ENCODE measurements at places on chromosomes 6 and 20. TPM values are rescaled to one million over a fixed set of nuclear protein-coding genes. Genes with fewer than 3 reads are reported as not detected.

- H3K27ac ChIP-seq, result no peak overlapping the region
- H3K36me3 ChIP-seq, result peaks cover 32% of the 10 kb centered on the region
- DNase-seq, result no peak
Measured at GRCh38 chr6:44309631-44310030, 3.5 kb downstream of the AARS2 start.

- H3K27me3 ChIP-seq, result no peaks in the 10 kb centered on the region
- H3K4me1 ChIP-seq, result peaks cover 10% of the 10 kb centered on the region
- peak overlapping the region; percentile 18 for H3K27ac ChIP-seq
- H3K4me3 ChIP-seq, result no peak overlapping the region
- H3K36me3 ChIP-seq, result no peaks in the 10 kb centered on the region
Measured at GRCh38 chr6:150830439-150831165, 34.9 kb upstream of the MTHFD1L start.

- peaks cover 26% of the 10 kb centered on the region for H3K4me1 ChIP-seq
- H3K27me3 ChIP-seq, result no peaks in the 10 kb centered on the region
- no peak overlapping the region for H3K4me3 ChIP-seq
- peak; percentile 57 for DNase-seq
Measured at GRCh38 chr6:149895833-149896271, 2.1 kb downstream of the RAET1E start.

- H3K4me1 ChIP-seq, result no peaks in the 10 kb centered on the region
- H3K4me3 ChIP-seq, result no peak overlapping the region
- DNase-seq, result peak; percentile 42
- no peaks in the 10 kb centered on the region for H3K36me3 ChIP-seq
Measured at GRCh38 chr6:140669321-140669720, 1294.9 kb upstream of the CITED2 start.

DNA sequence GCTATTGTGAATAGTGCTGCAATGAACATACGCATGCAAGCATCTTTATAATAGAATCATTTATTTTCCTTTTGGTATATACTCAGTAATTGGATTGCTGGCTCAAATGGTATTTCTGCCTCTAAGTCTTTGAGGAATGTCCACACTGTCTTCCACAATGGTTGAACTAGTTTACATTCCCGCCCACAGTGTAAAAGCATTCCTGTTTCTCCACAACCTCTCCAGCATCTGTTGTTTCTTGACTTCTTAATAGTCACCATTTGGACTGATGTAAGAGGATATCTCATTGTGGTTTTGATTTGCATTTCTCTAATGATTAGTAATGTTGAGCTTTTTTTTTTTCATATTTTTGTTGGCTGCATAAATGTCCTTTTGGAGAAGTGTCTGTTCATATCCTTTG lies 208.7 kb downstream of the PHF3 start:
- H3K4me1 ChIP-seq, result no peaks in the 10 kb centered on the region
- peak; percentile 83 for DNase-seq
- H3K4me3 ChIP-seq, result no peak overlapping the region
- no peaks in the 10 kb centered on the region for H3K36me3 ChIP-seq
- no peak overlapping the region for H3K27ac ChIP-seq
- H3K27me3 ChIP-seq, result no peaks in the 10 kb centered on the region

The CRYBG1 gene
- 1.4 TPM for total RNA-seq

DNA sequence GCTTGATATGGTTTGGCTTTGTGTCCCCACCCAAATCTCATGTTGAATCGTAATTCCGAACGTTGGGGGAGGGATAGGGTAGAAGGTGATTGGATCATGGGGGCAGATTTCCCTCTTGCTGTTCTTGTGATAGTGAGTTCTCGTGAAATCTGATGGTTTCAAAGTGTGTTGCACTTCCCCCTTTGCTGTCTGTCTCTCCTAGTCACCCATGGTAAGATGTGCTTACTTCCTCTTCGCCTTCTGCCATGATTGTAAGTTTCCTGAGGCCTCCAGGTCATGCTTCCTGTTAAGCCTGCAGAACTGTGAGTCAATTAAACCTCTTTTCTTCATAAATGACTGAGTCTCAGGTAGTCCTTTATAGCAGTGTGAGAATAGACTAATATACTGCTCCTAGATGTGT lies 19.9 kb downstream of the PFDN4 start:
- H3K4me3 ChIP-seq, result no peak overlapping the region
- no peak for DNase-seq
- no peaks in the 10 kb centered on the region for H3K36me3 ChIP-seq
- H3K27ac ChIP-seq, result no peak overlapping the region
- no peaks in the 10 kb centered on the region for H3K4me1 ChIP-seq
- H3K27me3 ChIP-seq, result no peaks in the 10 kb centered on the region

- H3K4me3 ChIP-seq, result no peak overlapping the region
- no peaks in the 10 kb centered on the region for H3K27me3 ChIP-seq
- no peak overlapping the region for H3K27ac ChIP-seq
- peaks cover 38% of the 10 kb centered on the region for H3K4me1 ChIP-seq
- peaks cover 11% of the 10 kb centered on the region for H3K36me3 ChIP-seq
Measured at GRCh38 chr6:137870744-137871247, 3.7 kb downstream of the TNFAIP3 start.

DNA sequence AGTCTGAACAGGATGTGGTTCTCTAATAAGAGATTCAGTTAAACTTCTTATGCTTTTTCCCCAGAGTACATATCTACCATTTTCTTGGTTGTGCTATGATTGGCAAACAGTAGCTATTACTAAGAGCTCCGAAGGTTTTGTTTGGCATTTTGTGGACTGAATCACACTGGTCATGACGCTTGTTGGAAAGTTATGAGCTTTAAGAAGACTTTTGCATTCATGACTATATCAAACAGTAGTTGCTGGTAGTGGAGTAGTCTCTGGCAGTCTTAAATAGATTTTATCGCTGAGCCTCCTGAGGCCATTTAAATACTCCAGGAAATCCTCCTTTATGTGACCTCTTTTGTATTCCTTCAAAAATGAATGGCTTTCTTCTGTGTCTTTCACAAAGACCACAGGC lies 40.8 kb downstream of the CCDC170 start:
- peaks cover 4% of the 10 kb centered on the region for H3K4me1 ChIP-seq
- H3K4me3 ChIP-seq, result no peak overlapping the region
- peak; percentile 92 for DNase-seq

The MRPL2 gene
- total RNA-seq, result 47.4 TPM

- peaks cover 13% of the 10 kb centered on the region for H3K4me1 ChIP-seq
- H3K36me3 ChIP-seq, result no peaks in the 10 kb centered on the region
- no peaks in the 10 kb centered on the region for H3K27me3 ChIP-seq
- peak overlapping the region; percentile 38 for H3K27ac ChIP-seq
- DNase-seq, result no peak
- no peak overlapping the region for H3K4me3 ChIP-seq
Measured at GRCh38 chr6:163813979-163814493, 399.5 kb downstream of the QKI start.

DNA sequence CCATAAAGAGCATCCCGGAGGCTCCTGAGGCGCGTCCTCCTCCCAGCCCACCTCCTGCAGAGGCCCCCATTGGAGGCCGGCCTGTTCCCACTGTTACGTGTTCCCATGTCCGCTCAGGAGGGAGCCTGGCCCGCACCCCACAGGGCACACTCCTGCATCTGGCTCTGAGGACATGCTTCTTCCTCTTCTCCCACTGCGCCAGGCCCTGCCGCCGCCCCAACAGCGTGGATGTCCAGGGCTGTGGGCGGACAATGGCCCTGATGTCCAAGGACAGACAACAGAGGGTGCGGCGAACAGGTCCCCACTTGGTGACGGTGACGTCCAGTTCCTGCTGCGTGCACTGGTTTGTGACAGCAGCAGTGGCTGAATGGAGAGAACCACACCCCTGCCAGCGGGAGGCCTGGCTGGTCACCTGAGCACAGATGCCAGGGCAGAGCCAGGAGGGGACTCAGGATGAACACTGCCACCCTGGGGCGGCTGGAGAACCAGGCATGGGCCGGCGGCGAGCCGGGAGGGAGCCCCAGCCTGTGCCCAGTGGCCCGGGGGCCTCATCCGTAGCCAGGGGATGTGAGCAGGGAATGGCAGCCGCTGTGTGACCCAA lies 26.6 kb downstream of the FRMD1 start:
- no peaks in the 10 kb centered on the region for H3K4me1 ChIP-seq
- H3K36me3 ChIP-seq, result no peaks in the 10 kb centered on the region
- DNase-seq, result no peak
- no peak overlapping the region for H3K27ac ChIP-seq

The UBE2J1 gene
- total RNA-seq, result 78.8 TPM

The NMBR gene
- total RNA-seq, result not detected

The VSTM2L gene
- 17.7 TPM for total RNA-seq

DNA sequence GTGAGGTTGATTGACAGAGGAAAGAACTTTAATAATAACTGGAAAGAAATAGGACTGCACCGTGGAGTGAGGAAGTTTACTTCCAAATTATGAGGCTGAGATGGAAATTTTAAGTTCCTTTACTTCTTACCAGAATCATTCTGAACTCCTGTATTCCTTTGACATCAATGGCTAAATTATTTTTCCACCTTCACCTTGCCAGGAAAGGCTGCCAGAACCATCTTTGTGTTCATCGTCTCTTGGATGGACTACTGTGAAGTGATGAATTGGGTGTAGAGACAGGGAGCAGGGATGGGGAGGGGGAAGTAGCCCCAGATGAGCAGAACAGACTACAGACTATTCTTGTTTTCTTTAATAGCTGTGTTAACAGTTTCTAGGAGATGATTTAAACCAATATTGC lies 102.1 kb upstream of the CEP162 start:
- no peaks in the 10 kb centered on the region for H3K4me1 ChIP-seq
- no peaks in the 10 kb centered on the region for H3K27me3 ChIP-seq
- no peaks in the 10 kb centered on the region for H3K36me3 ChIP-seq
- H3K4me3 ChIP-seq, result no peak overlapping the region
- DNase-seq, result no peak
- H3K27ac ChIP-seq, result no peak overlapping the region

The TREML1 gene
- not detected for total RNA-seq

The PRKN gene
- 1.5 TPM for total RNA-seq

The SLC22A16 gene
- total RNA-seq, result not detected

DNA sequence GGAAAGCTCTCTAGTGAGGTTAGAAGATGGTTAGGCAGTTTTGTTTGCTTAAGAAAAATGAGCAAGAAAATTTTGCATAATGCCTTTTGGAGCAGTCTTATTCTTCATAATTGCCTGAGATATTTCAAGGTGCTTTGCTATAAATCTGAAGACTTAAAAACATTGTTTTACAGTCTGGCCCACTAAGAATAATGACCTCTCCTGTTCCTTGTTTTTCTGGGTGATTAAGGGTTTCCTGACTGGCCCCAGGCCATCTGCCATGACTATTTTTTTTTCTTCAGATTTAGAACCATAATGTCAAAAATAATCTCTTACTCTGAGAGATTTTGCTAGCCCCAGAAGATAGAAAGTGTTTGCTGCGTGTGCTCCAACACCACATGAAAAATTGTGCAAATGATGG lies 72.3 kb upstream of the CENPW start:
- H3K27ac ChIP-seq, result no peak overlapping the region
- H3K4me1 ChIP-seq, result no peaks in the 10 kb centered on the region
- no peak overlapping the region for H3K4me3 ChIP-seq
- peak; percentile 8 for DNase-seq

The KCNK17 gene
- not detected for total RNA-seq

The PNPLA1 gene
- total RNA-seq, result not detected

- H3K4me1 ChIP-seq, result no peaks in the 10 kb centered on the region
- no peak for DNase-seq
- no peaks in the 10 kb centered on the region for H3K36me3 ChIP-seq
- H3K27me3 ChIP-seq, result no peaks in the 10 kb centered on the region
Measured at GRCh38 chr6:146071781-146072180, 42.9 kb downstream of the GRM1 start.

- no peaks in the 10 kb centered on the region for H3K36me3 ChIP-seq
- no peak for DNase-seq
- H3K27me3 ChIP-seq, result no peaks in the 10 kb centered on the region
Measured at GRCh38 chr6:113146878-113147277, 710.3 kb upstream of the MARCKS start.

DNA sequence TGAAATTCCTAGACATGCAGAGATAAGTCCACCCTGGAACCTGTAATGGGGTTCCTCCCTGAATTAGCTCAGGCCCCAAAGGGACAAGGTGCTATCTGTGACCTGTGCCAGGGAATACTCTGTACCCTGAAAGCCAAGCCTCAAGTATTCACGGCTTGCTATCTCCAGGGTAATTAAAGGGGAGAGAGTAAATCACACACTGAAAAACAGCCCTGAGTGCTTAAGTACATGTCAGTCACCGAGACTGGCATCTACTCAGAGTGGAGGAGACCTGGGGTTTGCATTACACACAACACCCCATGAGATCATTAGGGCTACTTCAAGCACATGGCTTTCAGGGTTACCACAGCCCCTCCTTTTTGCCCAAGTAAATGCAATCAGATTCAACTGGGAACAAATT lies 188.1 kb downstream of the CD83 start:
- no peaks in the 10 kb centered on the region for H3K4me1 ChIP-seq
- H3K27ac ChIP-seq, result no peak overlapping the region
- H3K36me3 ChIP-seq, result no peaks in the 10 kb centered on the region
- no peak overlapping the region for H3K4me3 ChIP-seq

The TXLNB gene
- 0.58 TPM for total RNA-seq

- DNase-seq, result no peak
- no peaks in the 10 kb centered on the region for H3K27me3 ChIP-seq
- no peaks in the 10 kb centered on the region for H3K4me1 ChIP-seq
- no peak overlapping the region for H3K4me3 ChIP-seq
- no peaks in the 10 kb centered on the region for H3K36me3 ChIP-seq
Measured at GRCh38 chr20:20903773-20904500, 191.5 kb upstream of the RALGAPA2 start.

DNA sequence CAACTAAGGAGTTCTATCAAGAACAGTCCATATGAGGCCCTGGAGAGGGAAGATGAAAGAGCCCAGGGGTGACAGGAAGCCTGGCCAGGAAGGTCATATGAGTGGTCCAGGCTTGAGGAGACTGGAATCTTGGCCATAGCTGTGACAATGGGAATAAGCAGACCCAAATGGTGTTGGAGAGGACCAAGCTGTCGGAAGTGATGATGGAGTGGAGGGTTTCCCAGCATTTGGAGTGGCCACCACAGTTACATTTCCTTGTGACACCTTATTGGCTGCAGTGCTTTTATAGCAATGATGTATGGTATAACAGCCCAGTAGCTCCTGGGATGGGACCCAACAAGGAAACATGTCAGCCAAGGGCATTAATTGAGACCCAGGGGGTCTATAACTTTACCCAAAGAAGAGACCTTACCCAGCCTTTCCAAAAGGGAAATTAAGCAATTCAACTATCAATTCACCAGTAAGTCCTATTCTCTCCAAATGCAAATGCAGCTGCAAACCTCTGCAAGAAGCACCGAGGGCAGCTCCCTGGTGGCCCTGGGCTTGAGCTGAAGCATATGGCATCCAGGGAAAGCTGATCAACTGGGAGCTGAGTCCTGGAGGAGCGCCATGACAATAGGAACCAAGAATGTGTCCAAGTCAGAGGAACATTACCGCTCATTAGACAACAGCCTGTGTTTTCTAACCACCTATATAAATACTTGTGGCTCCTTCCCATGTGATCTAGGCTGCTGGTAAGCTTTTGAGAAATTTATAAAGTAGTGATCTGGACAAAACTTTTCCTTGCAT lies 219.4 kb downstream of the SOD2 start:
- H3K4me1 ChIP-seq, result no peaks in the 10 kb centered on the region
- H3K27me3 ChIP-seq, result no peaks in the 10 kb centered on the region
- H3K36me3 ChIP-seq, result no peaks in the 10 kb centered on the region
- H3K27ac ChIP-seq, result no peak overlapping the region
- H3K4me3 ChIP-seq, result no peak overlapping the region
- peak; percentile 30 for DNase-seq

The SRC gene
- total RNA-seq, result 33.4 TPM

All from astrocyte (in vitro differentiated cells and primary cell).